Lower leg skin (tissue), 4 donors: ENCODE measurements at places on chromosomes 6 and 20. TPM values are rescaled to one million over a fixed set of nuclear protein-coding genes. Genes with fewer than 3 reads are reported as not detected.

CSNK2B gene
- total RNA-seq, result 410 TPM

HTR1B gene
- not detected for total RNA-seq

LBP gene
- not detected for total RNA-seq

EPPIN gene
- not detected for total RNA-seq

ADAM33 gene
- 8.0 TPM for total RNA-seq

- no peak for DNase-seq
Measured at GRCh38 chr6:15555101-15556038, 107.5 kb downstream of the DTNBP1 start.

GRCh38 chr6:10518557-10519407 lies 2.4 kb upstream of the GCNT2 start:
- DNase-seq, result no peak

DNA sequence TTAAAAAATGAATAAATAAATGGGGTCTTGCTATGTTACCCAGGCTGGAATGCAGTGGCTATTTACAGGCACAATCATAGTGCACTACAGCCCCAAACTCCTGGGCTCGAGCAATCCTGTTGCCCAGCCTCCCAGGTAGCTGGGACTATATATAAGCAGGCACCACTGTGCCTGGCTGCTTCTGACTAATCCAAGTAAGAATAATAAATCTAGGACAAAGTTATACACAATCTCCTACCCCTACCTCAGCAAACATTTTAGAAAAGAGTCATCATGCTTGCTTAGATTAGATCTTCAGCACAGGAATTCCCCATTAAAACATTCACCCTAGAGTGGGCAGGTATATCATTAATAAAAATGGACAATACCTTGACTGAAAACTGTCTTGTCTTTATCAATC lies 124.6 kb downstream of the REV3L start:
- DNase-seq, result no peak

DNA sequence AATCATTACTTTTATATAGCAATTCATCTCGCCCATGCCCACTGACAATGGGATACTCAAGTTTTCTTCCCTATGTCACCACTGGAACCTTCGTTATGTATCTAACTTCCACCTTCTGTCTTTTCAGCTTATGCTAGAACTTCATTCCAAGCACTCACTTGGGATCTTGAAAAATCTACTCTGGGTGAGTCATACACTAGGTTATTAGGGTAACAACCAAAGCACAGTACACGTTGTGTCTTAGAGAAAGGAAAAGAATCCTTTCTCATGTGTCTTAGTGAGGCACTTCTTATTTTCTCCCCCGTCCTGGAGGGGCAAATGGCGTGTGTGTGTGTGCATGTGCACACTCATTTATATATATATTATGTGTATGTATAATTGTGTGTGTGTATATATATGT lies 18.3 kb upstream of the FAM162B start:
- no peak for DNase-seq

DNA sequence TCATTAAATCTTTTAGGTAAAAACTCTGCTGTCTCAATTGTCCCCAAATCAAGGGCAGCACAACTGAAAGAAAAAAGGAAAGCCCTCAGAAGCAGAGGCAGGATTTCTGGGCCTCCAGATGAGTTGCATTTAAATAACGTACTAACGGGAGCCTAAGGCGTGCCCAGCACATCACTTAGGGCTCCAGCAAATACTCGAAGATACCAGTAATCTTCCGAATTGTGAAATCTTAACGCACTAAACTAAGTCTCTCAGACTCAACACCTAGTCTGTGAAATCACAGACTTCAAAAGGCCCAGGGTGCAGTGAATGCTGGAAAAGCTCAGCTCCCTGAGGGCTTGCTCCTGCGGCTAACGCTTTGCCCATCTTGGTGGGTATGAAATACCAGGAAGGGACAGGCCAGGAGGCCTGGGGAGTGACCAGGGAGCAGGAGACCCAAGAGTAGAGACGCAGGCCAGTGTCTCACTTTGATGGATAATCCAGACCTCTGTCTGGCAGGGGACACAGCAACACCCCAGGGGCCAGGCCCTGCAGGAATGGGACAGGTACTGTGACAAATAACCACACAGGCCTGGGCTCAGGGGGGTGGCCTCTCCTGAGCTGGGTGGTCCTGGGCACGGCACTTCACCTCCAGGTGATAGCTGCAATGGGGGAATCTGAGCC lies 36.4 kb downstream of the RRBP1 start:
- DNase-seq, result no peak
